Activated CD4-positive, alpha-beta T cell treated with anti-CD3 and anti-CD28 coated beads for 1 hour (primary cell): ENCODE measurements at places on chromosomes 5 and 9.

GRCh38 chr5:134178096-134178419, 1.3 kb upstream of the SKP1 start:
- no peak for DNase-seq

DNA sequence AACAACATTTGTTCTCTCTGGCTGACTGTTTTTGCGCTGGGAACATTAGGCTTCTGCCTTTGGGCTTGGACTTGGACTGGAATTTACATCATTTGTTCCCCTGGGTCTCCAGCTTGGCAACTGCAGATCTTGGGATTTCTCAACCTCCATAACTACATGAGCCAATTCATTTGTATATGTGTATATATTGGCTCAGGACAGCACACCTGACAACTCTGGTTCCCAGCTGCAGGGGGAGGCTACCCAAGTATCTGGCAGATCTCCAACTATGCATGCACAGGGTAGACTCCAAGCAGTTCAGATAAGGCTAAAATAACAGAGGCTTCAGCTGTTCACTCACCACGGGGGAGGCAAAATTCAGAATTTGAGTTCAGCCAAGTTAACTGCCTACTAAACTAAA, 31.6 kb upstream of the F2RL1 start:
- no peak for DNase-seq

DNA sequence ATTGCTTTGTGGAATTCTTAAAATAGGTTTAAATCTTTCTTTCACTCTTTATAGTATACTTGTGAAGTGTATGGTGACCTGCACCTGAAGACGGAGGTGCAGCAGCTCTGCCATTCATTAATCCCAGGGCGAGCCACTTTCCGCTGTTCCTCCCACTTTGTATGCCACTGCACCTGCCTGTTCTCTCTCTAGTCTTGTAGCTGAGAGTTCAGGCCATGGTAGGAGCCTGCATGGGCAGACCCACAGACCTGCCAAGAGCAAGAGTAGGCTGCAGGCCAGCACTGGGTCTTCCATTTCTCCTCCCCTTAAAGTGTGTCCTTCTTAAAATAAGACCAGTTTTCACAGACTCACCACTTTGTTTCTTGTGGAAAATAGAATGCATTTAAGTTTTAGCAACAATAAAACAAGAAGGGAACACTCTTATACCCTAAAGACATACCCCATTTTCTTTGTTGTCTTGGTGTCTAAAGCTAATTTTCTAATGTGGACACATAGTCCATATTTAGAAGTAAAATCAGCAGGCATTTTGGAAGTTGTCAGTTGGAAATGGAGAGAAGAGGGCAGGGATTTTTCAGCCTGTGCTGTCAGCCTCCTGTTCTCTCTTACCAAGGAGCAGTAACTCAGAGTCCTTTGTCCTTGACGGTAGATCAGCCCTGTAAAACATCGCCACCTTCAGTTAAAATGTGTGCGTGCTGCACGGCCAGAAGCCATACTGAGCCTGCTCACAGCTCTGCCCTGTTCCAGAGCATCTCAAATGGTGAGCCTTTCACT, 103.2 kb downstream of the SNCAIP start:
- no peak for DNase-seq

DNA sequence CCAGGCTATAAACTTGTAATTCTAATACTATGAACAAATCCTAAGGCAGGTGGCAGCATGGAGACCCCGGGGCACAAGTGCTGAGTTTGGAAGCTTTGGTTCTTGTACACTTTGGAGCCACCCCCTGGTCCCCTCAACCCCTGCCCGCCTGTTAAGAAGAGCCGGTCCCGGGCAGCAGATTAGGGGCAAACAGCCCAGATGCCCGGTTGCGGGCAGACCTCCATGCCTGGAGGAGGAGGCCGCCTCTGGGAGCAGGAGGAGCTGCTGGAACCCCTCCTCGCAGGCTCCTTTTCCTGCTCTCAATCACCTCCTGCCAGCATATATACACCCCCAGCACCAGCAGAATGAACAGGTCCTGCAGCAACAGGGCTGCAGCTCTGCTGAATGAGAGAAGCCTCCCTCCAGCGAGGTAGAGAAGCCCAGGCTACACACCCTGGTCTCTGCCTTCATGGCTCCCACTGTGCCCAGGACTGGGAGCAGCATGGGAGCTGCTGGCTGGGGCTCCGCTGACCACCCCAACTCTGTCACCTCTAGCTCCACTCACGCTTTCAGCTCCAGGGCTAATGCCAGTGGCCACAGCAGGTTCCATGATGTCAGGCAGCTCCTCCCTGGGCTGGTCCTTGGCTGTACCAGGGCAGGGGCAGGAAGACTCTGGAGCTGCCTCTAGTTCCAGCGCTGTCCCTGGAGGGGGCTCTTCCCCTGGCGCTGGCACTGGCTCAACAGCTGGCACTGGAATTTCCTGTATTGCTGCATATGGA, 1713.5 kb upstream of the ACO1 start:
- no peak for DNase-seq

- DNase-seq: no peak
Measured at GRCh38 chr9:91155746-91156376, 205.9 kb downstream of the AUH start.

DNA sequence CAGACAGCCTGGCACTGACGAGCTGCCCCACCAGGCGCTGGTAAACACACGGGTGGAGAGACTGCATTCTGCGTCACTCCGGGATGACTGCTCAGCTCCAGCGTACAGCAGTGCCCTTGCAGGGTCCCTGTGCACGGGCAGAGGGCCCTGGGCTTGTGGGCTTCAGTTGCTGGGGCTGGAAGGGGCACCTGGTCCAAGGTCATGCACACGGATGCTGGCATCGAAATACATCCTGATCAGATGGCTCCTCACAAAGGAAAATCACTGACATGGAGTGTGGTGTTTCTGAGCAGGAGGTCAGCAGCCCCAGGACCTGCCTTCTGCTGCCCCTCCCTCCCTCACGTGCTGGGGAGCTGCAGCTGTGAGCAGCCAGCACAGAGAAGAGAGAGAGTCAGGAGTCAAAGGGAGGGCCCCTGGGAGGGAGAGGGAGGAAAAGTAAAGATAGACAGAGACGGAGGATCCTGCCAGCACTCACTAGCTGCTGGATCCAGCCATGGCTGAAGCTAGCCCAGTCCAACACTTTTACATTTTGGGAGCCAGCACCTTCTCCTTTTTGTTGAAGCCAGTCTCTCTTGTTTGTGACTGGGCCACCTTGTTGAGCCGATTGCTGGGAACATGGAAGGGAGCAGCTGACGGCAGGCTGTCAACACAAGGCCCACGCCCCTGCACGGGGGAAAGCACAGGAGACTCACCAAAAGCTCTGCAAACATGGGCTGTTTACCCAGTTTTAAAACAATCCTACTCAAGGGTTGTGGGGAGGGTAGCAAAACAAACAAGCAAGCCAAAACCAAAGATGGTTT, 166.5 kb upstream of the PHYKPL start:
- DNase-seq: no peak

- no peak for DNase-seq
Measured at GRCh38 chr5:7663808-7664207, 187.1 kb downstream of the CFAP90 start.

DNA sequence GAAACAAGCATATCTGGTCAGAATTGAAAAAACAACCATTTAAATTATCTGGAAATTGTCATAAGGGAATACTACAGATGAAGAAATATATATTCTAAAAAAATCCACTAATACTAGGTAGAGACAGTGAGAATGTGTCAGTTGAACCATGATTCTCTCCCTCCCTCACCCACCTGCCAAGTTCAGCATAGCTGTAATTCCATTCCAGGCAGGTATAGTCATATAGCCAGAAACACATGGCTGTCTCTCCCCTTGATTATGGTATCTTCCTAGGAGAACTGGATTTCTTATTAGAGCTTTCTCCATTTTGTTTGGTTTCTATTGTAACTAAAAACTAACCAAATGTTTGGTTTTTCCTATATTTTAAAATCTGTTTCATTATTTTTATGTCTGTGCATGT, 509.2 kb downstream of the CDH10 start:
- DNase-seq: no peak
